CD4-positive, alpha-beta T cell treated with Interleukin-1 beta for 1 hour (primary cell): ENCODE measurements at places on chromosomes 1 and 21.

GRCh38 chr1:24870551-24871195 is 59.4 kb downstream of the RUNX3 start:
- no peak for DNase-seq

DNA sequence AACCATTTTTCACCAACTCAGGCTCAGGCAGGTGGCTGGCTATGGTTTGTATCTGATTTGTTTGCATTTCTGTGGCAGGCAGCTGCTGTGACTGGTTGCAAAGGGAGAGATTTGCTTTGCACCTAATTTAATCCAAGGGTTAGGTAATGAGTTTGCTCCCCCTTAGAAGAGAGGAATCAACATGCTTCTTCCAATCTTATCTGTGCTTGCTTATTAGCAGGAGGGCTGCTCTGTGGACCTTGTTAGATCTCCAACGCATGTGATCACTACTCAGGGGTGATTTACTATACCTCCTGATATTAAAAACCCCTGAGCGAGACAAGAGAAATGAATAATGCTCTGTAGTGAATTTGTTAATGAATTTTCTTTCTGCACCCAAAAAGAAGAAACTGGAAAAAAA is 20.5 kb downstream of the OLFML3 start:
- DNase-seq: no peak

- DNase-seq: peak; percentile 83
Measured at GRCh38 chr21:42337830-42338728, 12.7 kb downstream of the TFF2 start.

DNA sequence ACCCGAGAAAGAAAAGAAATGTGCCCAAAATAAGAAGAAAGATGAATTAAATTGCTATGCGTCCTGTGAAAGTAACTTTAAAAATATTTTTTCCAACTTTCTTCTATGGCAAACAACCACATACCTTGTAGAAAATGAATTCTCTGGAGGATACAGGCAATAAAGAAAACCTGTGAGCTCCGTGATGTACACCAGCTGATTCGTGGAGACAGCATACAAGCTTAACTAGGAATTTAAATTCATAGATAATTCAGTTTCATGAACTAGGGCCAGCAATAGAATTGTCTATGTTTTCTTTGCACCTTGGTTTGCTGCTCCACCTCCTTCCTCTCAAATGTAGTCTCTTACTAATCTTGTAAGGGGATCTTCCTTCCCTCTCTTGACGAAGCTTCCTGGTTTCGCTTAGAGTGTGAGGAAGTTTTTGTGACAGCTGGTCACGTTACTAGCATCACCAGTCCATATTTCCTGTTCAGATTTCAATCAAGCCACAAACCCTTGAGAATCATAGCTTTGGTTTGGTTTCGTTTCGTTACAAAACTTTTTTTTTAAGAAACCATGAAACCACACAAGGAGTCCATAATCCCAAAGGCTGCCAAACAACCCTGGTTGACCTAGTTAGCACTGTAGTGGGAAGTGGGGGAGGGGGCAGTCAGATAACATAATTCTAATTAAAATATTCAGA is 35.8 kb downstream of the GREM2 start:
- peak; percentile 26 for DNase-seq

DNA sequence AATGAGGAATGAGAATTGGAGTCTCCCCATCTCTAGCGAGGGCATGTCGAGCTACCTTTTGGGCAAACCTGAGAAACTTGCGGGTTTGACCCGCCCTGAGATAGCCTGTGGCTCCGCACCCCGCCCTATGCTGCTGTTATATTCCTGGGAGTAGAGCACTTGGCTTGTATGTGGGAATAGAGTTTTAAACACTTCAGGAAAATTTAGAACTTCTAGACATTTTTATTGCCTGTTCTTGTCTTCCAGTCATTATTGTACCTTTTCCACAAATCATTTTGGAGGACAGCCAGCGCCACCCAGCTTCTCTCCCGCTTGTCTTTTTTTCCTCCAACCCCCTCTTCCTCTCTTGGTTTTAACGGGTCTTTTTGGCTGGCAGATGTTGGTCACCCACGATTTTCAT is 738 bp downstream of the GNPAT start:
- no peak for DNase-seq

- no peak for DNase-seq
Measured at GRCh38 chr21:23740463-23740862, 1866.8 kb downstream of the MRPL39 start.

GRCh38 chr1:195053478-195053877 is 1554.8 kb downstream of the KCNT2 start:
- no peak for DNase-seq

- DNase-seq: no peak
Measured at GRCh38 chr1:143718524-143718923, 253.3 kb downstream of the FAM72C start.

DNA sequence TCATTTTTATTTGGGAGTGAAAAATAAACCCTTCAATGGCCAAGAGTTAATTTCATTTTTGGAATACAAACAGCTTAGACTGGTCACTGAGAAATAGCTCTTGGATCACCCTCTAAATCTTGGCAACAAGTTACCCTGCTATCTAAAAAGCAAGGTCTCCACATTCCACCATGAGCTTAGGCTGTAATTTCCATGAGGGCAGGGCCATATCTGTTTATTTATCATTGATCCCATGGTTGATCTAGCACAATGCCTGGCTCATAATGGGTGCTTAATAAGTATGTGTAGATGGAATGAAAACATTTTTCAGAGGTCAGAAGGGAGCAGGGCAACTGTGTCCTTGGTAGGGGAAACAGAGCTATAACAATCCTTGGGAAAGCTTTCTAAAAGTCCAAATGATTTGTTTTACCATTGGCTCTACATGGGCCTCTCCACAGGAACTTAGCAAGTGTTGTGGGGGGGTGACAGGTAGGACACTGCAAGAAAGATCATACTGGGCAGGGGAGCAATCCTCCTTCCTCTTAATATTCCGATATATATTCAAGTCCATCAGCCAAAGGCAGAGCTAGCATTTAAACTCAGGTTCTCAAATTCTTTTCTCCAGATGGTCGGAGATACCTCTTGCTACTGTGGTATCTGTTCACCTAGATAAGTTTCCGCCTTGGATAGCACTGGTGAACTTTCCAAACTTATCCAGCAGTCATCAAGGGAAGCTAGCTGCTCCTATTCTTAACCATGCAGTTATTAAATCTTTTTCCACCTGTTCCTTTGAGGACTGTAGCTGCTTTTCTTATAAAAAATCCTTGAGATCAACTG is 53.1 kb upstream of the PTCH2 start:
- DNase-seq: no peak

- DNase-seq: peak; percentile 28
Measured at GRCh38 chr1:109787845-109788601, 24.3 kb upstream of the EPS8L3 start.

DNA sequence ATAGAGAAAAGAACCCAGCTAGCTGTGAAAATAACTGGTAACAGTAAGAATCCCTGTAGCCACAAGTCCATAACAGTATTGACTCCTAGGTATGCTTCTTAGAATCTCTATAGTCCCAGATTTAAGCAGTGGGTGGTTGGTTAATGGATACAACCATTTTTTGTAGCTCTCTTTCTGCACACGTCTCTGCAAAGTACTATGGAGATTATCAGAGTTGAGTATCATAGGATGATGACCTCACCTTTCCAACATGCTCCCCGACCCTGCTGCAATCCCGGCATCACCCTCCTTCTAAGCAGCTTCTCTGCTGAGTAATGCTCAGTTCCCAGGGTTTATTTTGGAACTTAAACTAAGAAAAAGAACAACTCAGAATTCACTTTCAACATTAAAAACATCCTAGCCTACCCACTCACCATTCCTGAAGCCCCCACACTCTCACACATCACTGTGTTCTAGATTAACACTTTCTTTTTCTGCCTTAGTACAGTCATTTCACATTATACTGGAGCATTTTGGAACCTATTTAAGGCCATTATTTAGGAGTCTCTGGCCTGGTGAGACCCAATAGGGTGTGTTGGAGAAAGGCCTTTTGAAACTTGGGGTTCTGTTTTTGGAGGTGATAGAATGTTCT is 2.7 kb downstream of the MLLT11 start:
- no peak for DNase-seq

DNA sequence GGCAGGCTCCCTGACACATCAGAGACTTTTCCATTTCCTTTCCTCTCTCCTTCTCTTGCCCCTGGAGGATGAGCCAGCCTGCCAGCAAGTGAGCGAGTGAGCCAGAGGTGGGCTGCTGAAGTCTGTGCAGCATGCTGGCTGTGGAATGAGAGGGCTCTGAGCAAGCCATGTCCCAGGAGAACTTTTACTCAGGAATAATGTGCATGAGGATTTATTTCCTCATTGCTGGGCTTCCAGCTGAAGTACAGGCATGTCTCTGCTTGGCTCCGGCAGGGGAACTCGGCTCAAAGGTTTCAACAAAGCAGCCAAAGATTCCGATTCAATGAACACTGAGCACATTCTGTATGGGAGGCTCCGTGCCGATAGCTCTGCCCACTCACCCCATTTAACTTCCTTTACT is 43.7 kb downstream of the UBIAD1 start:
- no peak for DNase-seq

- DNase-seq: peak; percentile 28
Measured at GRCh38 chr1:97137862-97138514, 416.4 kb downstream of the PTBP2 start.

- no peak for DNase-seq
Measured at GRCh38 chr1:226402739-226403165, 5.1 kb downstream of the PARP1 start.

- DNase-seq: no peak
Measured at GRCh38 chr1:24724345-24725208, 20.7 kb upstream of the CLIC4 start.

GRCh38 chr1:156590326-156591180 is 1.0 kb upstream of the NAXE start:
- DNase-seq: no peak

- no peak for DNase-seq
Measured at GRCh38 chr1:78370779-78371482, 119.8 kb upstream of the PTGFR start.

GRCh38 chr1:55214934-55215193 is 300 bp downstream of the USP24 start:
- DNase-seq: no peak

DNA sequence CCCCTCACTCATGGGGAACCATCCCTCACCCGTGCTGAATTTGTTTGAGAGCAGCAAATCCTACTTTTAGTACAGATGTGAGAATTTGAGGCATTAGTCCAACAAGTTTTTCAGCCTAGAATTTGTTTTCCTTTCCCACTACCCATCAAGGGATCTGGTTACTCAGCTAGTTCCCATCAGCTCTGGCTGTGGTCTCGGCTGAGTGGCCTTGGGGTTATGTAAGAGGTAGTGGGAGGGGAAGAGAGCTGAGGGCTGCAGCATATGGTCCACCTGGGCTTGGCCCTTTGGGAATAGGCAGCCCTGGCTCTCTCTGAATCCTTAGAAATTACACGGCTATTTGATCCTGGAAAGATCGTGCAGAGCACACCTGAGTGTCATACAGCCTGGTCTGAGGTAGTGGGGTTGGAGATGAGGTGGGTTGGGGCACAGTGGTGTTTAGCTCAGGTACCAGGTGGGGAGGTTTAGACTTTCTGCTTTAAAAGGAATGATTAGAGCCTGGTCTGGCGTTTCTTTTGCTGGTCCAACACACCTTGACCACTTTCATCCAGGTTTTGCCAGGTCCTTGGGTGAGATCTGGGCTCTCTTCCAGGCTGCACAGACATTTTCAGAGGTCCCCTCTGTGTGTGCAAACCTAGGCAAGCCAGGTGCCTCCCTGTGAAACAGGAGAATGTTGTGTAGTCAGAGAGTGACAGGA is 4.2 kb downstream of the GSTM4 start:
- DNase-seq: no peak

DNA sequence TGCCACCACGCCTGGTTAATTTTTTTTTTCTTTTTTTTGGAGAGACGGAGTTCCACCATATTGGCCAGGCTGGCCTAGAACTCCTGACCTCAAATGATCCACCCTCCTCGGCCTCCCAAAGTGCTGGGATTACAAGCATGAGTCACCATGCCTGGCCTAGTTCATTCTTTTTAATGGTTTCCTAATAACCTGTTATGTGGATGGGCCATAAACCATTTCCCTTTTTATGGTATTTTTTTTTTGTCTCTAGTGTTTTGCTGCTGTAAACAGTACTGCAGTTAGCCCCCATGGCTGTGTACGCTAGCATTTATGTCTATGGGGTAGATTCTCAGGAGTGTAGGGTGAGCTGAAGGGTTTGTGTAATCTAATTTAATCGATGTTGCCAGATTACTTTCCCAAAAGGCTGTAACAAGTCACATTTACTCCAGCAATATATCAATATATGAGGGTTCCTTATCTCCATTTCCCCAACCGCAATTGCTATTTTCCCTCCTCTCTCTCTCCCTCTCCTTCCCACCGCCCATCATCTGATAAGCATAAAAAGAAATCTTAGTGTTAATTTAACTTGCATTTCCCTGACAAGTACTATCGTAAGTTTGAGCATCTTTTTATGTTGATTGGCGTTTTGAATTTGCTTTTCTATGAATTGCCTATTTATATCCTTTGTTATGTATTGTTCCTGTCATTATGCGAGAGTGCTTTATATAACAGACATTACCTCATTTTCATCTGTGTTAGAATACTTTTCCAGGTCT is 28.7 kb downstream of the RCSD1 start:
- no peak for DNase-seq

DNA sequence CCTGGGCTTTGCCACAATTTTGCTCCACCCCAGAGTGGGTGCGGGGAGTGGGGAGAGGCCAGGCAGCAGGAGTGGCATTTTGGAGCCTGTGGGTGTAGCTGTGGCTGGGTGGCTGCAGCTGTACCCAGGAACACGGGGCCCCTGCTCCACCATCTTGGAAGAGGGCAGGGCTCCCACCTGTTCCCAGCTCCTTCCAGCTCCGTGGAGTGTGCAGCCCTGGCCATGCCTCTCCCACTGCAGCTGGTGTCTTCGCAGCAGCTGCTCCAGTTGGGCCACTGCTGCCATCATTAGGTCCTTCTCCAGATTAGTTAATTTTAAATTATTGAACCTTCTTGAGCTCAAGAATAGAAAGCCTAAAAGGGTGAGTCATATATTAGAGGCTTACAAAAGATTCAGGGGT is 17.6 kb downstream of the FAM20B start:
- DNase-seq: no peak

DNA sequence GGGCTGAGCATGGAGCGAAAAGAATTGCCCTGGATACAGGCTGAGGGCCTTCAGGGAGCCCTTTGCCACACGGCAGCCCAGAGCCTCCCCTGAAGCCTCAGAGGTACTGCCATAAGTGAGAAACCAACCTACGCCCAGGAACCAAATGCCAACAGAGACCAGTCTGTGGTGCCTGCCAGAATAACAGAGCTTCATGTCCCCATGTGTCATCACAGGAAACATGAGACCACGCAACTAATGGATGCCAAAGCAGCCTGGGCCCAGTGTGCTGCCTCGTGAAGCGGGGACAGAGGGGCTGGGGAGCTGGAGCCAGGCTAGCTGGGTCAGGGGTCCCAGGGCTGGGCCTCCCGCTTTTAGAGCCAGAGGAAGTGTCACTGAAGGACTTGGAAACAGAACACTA is 18.7 kb upstream of the STUM start:
- DNase-seq: no peak

- no peak for DNase-seq
Measured at GRCh38 chr1:67980028-67980427, 70.4 kb downstream of the DIRAS3 start.
